Head of caudate nucleus (tissue), 42 donors: ENCODE measurements at places on chromosomes 2 and 18.

- no peak for DNase-seq
Observed at GRCh38 chr2:41894563-41895333, 153.1 kb upstream of the PKDCC start.

- no peak for DNase-seq
Observed at GRCh38 chr2:99974682-99975375, 167.6 kb downstream of the AFF3 start.

DNA sequence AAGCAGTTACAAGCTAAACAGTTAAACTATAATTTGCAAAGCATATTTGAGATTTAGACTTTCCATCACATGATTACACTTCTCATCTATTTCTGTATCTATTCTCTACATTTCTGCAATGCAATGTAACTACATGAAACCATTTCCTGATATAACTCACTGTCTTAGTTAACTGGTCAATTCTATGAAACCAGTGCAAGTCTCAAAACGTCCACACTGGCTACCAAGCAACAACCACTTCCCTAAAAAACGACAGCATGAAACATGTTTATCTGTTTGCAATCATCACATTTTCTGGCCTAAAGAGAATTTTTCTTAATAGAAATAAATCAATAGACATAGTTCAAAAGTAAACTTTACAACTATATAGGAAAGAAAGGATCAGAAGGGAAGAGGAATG, 17.4 kb downstream of the FECH start:
- DNase-seq: no peak

DNA sequence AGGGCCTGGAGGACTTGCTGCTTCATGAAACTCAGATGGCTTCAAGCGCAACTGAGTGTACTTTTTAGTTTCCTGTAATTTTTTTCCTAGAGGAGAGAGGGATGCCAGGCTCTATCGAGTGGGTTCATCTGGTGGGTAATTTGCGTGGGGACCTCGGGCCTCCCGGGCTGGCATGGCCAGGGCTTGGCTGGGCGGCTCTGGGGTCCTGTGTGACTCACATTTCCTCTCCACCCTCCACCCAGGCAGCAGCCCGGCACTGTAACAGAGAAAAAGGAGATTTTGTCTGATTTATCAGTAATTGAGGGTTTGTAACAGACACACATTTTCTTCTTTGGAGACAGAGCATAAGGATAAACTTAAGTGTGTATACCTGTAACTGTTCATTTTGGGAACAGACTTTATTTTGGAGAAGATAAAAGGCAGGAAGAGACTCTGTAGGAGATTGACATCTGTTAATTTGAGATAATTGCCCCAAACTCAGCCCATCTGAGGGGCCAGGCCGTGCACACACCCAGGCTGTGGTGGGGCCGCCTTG, 64.3 kb downstream of the NFATC1 start:
- no peak for DNase-seq

DNA sequence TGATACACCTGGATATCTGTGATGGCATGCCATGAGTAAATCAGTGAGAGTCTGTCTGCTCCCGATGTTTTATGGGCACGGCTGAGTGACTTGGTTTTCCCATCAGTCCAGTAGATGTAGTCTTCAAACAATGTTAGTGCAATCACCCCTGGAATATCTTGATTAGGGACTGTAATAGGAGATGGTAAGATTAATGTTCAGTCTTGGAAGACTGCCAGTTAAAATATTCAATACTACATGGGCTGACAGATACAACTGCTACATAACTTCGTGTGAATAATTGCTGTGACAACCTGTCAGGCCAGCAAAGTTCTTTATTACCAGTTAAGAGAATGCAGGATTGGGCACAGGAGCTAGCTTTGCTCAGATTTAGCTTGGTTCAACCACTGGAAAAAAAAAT, 1673.3 kb downstream of the LRP1B start:
- DNase-seq: no peak

DNA sequence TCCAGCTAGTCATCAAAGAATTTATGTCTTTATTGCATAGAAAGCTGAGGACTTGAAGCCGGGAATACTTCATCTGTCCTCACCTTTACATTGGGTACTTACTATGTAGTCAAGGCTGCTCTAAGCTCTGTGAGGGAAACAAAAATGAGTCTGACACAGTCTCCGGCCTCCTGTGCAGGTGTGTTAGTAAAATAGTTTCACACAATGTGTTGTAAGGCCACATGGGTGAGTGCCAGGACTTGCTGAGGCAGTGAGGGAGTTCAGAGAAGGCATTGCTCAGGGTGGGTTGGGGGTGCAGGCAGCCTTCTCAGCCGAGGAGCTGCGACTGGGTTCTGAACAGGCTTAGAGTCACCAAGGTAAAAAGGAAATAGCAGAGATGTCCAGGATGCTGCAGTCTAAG, 54.5 kb upstream of the SMAD2 start:
- DNase-seq: no peak

DNA sequence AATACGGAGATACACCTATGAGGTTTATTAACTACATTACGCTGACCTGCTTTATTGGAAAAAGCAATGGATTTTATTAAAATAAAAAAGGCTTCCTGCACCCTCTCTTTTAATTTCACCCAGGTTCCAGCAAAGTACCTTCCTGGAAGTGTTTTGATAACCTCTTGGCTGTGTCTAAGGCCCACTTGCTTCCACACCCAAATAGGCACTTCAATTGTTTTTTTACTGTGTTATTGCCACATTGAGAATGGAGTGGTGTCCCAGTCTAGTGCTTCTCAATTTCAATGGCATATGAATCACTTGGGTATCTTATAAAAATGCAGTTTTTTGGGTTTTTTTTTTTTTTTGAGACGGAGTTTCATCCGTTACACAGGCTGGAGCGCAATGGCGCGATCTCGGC, 47.6 kb downstream of the SF3B1 start:
- no peak for DNase-seq

- no peak for DNase-seq
Observed at GRCh38 chr2:210387074-210387473, 72.1 kb upstream of the MYL1 start.

DNA sequence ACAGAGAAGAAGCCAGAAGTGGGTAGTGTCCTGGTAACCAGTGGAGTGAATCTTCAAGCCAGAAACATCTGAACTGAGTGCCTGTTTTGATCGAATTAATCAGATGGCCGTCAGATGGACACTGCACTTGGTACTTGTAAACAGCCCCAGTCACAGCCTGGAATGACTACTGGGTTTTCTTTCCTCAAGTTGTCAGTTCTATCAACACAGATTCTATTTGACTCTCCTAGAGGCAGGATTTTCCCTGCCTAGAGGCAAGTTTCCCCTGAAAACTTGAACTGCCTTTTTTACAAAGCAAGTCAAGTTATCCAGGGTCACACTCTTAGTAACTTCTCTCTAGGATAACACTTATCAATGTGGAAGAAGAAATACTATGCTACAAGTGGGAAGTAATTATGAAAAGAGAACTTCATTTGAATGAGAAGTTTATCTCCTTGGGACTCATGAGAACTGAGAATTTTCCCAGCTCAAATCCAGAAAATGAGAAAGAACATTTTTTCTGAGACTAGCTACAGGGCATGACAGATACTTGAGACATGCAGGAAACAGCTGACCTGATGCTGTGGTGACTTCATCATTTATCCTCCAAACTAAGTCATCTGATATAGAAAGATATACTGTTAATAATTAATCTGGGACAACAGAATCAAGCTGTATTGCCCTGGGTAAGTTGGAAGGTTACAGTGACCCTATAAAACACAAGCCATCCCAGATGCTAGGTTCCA, 36.0 kb downstream of the SULT1C2 start:
- no peak for DNase-seq

GRCh38 chr2:218827701-218828476, 3.7 kb downstream of the PRKAG3 start:
- no peak for DNase-seq

GRCh38 chr2:117108741-117109267, 705.7 kb upstream of the DDX18 start:
- no peak for DNase-seq

DNA sequence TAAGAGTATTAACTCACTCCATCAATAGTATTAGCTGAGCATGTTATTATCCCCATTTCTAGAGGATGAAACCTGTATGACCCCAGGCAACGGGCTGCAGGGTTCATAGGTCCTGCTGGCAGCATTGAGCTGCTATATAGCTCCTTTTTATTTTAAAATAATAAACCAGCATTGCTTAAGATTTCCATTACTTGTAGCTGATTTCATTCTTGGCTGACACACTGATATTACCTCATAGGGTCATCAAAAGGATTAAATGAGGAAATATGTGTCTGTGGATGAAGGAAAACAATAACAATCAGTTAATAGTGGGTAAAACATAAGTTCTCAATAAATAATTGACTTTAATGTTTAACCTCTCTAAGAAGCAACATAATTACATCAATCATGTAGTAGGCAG, 48.3 kb upstream of the NRP2 start:
- DNase-seq: no peak

DNA sequence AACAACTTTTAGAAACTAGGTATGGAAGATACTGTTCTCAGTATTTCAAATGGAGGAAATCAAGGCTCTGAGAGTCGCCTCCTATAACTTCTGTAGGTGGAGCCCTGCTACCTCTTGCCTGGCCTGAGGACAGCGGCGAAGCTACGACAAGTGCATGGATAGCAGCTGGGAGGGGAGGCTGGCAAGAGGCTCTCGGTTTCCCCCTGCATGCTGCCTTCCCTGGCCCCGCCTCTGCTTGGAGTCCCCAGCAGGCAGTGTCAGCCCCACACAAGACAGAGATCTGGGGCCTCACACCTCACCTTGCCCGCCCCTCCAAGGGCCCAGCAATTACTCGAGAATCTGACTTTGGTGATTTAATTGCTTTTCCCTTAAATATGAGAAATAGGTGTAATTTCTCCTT, 107.6 kb upstream of the POU3F3 start:
- DNase-seq: no peak
